Ammon's horn (tissue), 1 donor: ENCODE measurements at places on chromosomes 1 and 21.

- DNase-seq = peak; percentile 61
Observed at GRCh38 chr1:23838401-23838866, 13.2 kb upstream of the HMGCL start.

DNA sequence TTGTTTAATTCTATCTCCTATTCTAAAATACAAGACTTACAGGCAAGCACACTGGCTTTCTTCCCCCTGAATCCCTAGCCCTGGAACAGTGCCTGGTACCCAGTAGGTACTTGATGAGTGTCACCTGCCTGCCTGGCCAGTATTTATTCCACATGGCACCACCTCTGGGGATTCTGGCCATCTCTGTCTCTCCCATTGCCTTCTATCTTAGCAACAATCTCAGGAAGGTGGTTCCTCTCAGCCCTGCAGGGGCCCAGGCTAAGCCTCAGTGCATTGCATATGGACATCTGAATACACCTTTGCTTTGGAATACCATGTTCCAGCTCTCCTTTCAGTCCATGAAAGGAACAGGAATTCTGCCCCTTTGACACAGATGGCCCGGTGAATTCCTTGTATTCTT lies 81.0 kb downstream of the HIVEP3 start:
- no peak for DNase-seq

GRCh38 chr1:161792740-161793139 lies 26.6 kb downstream of the ATF6 start:
- peak; percentile 71 for DNase-seq

DNA sequence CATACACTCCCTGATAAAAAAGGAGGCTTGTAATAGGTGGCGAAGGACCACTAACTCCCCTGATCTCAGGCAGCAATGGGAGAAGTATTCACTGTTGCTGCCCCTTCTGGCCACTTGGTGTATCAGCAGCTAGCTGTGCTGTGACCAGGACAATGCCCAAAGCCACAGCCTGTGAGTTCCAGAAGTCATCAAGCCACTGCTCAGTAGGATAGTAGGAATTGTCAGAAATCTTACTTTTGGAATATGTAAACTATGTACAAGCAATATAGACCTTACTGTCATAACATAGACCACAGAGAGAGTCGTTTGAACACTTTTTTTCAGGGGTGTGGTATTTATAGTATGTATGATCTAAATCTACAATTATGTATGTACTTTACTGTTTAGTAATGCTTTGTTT lies 248.3 kb upstream of the CAMK1G start:
- DNase-seq = peak; percentile 34

- DNase-seq = no peak
Observed at GRCh38 chr1:240385985-240386978, 225.7 kb downstream of the GREM2 start.

- peak; percentile 62 for DNase-seq
Observed at GRCh38 chr1:172421974-172422604, 1.6 kb downstream of the C1orf105 start.

DNA sequence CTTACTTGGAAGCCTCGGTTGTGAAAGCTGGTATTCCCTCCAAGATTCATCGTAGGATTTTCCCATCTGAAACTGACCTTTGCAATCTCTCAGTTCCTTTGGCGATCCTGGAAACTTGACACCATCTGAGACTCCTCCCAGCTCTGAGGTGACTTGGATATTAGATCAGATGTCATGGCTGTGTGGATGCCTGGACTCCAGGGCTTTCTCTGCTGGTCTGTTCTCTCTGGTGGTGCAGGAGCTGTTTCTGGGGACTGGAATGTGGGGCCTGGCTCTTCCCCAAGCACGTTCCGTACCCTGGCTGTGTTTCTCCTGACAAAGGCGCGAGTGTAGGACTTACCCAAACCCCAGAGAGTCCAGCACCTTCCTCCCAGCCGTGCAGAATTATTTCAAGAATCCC lies 252.2 kb downstream of the RPS6KC1 start:
- no peak for DNase-seq

GRCh38 chr1:212515329-212515760 lies 82.6 kb downstream of the NENF start:
- no peak for DNase-seq

GRCh38 chr1:159752135-159752580 lies 28.6 kb upstream of the DUSP23 start:
- DNase-seq = peak; percentile 4

DNA sequence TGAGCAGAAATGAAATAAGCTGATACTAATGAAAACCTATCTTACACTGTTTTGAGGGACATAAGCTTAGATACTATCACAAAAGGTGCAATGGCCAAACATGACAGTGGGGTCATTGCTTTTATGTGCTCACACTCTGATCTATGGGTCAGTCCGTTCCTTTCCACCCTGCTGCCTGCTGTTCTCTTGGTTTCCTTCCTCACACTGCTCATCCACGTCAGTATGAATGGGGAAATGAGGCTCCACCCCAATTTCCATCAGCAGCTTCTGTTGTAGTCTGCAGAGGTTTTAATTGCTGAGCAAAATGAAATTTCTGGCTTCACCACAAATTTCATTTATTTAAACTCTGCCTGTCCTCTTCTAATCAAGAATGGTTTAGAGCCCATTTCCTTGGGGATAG lies 155.2 kb downstream of the GABPA start:
- no peak for DNase-seq

GRCh38 chr1:1540090-1540817 lies at the start of gene TMEM240:
TMEM240 (minus strand) TSS chr1:1540624; CDS start chr1:1540346, 278 bp downstream.
- DNase-seq = peak; percentile 88

DNA sequence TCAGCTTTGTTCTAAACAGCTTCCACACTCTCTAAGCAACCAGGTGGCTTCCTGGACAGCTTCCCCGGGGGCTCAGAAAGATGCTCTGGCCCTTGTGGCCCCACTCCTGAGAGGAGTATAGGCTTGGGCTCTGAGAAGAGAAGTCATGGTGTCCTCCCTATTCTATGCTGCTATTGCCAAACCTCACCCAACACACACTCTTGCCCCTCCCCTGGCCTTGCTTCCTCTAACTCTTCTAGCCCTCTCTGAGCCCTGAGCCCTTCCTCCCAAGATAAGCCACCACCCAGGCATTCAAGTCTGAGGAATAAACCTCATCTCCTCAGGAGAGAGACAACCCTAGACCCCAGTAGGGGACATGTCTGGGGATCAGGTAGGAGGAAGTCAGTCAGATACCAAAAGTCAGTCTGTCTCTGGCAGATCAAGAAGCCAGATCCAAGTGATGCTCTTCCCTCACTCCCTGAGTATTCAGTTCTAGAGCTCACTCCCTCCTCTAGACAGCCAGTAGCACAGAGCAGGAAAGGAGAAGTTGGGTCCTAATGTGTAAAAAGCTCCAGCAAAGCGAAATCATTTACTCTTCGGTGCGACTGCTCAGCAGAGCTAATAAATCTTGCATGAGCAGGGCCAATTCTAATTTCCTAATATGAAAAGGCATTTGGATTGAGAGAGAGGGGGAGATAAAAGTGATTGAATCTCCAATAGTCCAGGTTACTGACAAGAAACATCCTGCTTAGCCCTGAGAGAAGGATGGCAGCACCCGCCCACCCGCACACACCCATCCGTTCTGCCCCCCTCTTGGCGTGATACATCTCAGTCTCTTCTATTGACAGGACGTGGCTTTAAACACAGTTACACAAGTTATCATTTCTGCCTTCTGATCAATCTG lies 50.5 kb downstream of the DMAP1 start:
- DNase-seq = no peak

DNA sequence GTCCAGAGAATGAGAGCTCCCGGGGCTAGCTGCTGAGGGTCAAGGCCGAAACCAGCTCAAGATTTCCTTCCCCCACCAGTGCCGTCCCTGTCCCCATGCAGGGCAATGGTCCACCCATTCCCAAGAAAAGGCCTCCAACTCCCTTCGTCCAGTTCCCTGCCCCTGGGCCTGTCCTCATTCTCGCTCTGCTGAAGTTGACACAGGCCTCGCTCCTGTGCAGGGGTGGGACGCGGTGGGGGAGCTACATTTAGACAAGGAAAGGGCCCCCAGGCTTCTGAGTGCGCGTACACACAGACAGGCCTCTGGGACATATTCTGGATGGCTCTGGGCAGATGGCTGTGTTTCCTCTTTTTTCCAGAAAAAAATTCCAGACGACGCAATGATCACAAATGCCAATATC lies 188.3 kb downstream of the ETS2 start:
- DNase-seq = no peak

DNA sequence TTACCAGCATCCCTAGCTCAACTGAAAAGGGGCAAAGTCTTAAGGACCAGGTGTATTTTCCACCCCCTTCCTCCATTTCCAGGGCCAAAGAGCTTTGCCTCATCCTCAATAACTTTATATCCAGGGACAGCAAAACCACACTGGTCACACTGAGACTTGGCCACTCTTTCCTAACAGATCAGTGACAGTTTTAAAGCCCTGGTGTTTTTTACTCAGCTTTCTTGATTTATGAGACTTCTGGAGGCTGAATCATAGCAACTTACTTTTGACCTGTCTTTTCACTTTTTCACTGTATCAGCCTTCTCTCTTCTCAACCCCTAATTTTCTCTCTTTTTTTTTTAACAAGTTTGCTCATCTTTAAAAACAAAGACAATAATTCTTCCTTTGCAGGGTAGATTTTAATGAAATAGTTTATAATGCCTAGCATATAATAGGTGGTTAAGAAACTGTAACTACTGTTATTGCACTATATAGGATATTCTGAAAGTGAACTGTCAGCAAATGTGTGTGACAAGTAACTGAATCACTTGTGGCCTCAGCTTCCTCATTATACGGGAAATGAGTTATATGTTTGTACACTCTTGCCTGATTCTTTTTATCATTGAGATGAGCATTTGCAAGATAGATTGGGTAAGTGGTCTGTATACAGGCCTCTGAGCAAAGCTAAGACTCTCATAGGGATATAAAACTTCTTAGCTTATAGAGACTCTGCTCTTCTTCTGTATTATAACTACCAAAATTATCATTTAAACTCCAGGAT lies 19.7 kb upstream of the DYNLT5 start:
- no peak for DNase-seq
